ENCODE measurements at places on chromosomes 7 and 10.

GRCh38 chr7:51162724-51163329, 153.8 kb downstream of the COBL start:
- peak; percentile 32 for DNase-seq

DNA sequence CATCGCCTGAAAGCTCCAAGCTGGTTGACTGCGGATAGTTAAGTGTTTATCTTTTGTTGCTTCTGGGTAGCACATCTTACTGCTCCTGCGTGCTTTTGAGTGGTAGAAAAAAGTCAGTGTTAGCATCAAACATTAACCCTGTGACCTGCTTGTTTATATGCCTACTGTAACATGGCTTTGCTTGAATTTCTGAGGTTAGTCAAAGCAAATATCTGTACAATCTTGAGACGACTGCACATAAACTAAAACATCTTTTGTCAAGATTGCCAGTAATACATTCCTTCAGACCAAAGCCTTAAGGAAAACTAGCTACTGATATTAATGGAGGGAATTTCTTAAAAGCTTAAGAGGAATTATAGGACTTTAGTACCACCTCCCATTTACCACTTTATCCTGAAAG, 163.7 kb downstream of the BAMBI start:
- no peak for DNase-seq

GRCh38 chr10:121405096-121405495, 193.1 kb downstream of the FGFR2 start:
- DNase-seq: no peak

GRCh38 chr10:88598055-88598454, 11.5 kb downstream of the LIPJ start:
- DNase-seq: no peak

GRCh38 chr7:29484280-29484679, 79.4 kb upstream of the PRR15 start:
- no peak for DNase-seq

- DNase-seq: no peak
These were observed 3.3 kb downstream of the GOLGA7B start for GRCh38 chr10:97852840-97853405.

DNA sequence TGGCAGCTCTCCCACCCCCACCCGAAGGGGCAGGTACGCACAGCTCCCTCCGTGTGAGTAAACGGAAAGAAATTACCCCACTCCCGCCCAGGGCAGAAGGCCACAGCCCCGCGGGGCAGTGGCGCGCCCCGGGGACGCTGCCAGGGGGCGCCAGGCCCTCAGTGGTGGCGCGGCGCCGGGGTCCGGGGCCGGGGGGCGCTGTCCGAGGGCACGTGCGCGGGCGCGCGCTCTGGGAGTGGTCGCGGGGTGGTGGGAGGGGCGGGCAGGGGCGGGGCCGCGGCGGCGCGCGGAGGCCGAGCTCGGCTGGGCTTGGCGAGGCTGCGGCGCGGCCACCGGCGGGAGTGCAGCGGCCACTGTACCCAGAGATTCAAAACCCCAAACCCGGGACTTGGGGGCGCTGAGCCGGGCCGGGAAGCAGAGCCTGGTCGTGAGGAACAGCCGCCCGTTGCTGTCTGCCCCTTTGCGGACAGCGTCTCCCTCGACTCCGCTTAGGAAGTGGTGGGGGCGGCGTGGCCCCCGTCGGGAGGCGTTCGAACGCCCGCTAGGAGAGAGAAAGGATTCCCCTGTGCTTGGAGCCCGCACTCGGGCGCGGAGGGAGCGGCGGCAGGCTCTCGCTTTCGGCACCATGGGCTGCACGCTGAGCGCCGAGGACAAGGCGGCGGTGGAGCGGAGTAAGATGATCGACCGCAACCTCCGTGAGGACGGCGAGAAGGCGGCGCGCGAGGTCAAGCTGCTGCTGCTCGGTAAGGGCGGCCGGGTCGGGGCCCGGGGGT, at the start of gene GNAI1:
Gene GNAI1 (plus strand): TSS at position 296 of the 773 bp plus-strand sequence. CDS start 330 bp downstream, at position 626.
- peak; percentile 21 for DNase-seq

GRCh38 chr7:86013662-86014061, 630.0 kb upstream of the GRM3 start:
- DNase-seq: no peak

GRCh38 chr10:63758080-63758479, 236.9 kb downstream of the REEP3 start:
- no peak for DNase-seq

DNA sequence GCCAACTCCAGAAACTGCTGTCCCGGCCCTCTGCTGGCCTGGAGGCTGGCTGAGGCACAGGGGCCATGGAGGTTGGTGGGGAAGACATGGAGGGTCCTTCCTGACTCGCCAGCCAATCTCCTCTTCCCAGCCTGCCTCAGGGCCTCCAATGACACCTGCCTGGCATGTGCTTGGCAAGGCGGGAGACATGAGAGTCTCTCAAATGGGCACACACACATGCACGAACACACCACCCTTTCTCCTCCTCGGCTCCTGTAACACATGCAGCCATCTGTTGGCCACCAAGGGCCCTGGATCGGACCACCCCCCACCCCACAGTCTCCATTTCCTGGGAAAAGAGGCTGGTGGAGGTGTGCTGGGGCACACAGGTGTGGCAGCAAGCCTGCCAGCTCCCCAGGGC, 56.4 kb downstream of the YKT6 start:
- DNase-seq: no peak

DNA sequence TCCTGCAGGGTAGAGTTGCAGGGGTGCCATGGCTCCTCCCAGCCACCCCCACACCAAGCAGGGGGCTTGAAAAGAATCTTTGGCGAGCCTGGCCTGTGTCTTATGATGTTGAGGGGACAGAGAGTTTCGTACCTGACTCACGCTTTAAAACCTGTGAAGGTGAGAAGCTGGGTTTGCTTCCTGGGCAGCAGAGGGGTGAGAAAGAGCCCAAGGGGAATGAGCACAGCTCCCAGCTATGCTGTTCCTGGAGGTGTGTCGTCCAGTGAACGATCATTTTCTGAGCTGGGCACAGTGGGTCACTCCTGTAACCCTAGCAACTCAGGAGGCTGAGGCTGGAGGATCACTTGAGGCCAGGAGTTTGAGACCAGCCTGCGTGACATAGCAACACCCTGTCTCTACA, 13.5 kb upstream of the ADRB1 start:
- DNase-seq: no peak

DNA sequence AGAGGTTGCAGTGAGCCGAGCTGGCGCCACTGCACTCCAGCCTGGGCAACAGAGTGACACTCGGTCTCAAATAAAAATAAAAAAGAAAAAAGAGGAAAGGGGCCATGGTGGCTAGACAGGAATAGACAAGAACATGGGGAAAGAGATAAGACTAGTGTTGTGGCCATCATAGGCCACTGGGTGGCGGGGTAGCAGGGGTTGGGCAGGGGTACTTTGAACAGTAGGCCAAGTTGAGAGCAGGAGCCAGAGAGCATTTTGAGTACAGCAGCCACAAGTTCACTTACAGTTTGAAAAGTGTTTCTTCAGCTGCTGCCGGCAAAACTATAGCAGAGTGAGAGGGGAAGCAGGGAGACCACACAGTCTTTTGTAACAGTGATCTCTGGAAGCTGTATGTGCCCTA, 656.0 kb downstream of the CNTNAP2 start:
- DNase-seq: no peak

- no peak for DNase-seq
These were observed 119.9 kb downstream of the PLXNA4 start for GRCh38 chr7:132456418-132456817.

DNA sequence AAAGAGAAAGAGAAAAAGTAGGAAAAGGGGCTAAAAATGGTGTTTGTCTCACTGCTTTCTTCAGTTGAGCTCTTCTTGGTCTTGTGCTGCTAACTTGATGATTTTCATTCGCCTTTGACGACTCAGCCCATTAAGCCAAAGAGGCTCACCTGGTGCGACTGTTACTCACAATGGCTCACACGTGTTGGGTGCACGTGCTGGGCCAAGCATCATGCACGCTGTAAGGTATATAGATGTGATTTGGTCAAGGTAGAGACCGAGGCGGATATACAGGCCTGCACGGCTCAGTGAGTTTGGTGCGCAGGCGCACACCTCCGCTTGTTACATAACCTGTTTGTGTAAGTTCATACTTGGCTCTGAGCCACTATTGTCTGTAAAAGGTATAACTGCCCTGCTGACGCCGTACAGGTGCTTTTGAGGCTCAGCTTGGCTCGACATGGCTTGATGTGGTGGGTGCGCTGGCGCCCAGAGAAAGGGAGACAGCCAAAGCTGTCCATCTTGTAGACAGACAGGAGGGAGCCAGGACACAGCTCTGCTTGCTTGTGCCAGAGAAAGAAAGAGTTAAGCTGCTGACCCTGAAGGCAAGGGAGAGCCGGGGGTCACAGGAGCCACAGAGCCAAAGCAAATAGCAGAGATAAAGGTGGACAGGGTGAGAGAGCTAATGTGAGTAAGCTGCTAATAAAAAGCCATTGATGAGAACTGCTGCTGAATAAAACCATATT, 33.6 kb downstream of the ANKRD16 start:
- no peak for DNase-seq

DNA sequence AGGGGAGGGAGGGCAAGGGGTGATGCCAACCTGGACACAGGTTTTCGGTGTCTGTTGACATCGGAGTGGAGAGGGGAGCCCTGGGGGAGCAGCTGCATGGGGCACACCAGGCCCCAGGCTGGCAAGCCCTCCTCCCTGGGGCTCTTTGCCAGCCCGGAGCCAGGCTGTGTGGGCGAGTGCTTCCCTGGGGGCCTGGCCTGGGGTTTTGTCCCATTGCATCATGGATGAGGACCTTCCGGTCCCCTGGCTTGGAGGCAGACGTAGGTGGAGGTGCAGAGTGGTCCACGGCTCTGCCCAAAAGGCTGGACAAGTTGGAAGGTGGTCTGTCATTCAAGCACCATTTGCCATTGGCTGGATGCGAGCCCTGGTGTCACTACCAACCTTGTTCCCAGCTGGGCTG, 34.8 kb downstream of the ZMIZ1 start:
- DNase-seq: no peak

- DNase-seq: no peak
These were observed 18.7 kb downstream of the KIFBP start for GRCh38 chr10:69007260-69007659.

- DNase-seq: no peak
These were observed 338.5 kb downstream of the MDFIC start for GRCh38 chr7:115260381-115260780.

DNA sequence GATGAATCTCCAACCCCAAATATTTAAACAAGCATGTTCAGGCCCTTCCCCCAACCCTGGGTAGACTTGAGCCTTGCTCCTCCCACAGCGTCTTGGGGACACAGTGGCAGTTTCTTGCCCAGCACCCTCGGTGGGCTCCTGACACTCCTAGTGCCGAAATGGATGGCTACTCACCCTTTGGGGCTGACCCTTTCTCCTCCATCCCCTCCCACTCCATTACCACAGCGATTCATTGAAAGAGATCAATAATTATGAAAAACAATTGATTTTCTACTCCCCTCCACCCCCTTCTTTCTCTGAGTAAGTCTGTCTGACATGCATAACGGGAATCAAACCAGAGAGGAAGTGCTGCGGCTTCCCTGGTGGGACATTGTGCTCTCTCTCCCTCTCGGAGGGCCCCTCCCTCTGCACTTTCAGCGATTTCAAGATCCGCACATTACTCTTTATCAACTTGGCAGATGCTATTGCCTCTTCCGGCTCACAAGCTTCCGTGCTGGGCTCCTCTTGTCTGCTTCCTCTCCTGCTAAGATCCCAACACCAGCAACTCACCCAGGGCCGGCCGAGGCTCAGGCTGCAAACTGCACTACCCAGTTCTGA, 79.0 kb upstream of the PLXNA4 start:
- peak; percentile 10 for DNase-seq

DNA sequence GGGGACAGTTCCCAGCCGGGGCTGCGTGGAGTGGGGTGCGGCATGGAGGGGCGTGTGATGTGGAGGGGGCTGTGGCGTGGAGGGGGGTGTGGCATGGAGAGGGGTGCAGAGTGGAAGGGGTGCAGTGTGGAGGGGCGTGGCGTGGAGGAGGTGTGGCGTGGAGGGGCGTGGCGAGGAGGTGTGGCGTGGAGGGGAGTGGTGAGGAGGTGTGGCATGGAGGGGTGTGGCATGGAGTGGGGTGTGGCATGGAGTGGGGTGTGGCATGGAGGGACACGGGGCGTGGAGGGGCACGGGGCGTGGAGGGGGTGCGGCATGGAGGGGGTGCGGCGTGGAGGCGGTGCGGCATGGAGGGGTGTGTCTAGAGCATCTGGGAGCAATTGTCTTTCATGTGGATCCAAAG, 33.6 kb downstream of the NKX6-2 start:
- no peak for DNase-seq

GRCh38 chr10:31072451-31072850, 40.8 kb upstream of the ZNF438 start:
- DNase-seq: no peak

- peak; percentile 50 for DNase-seq
These were observed 13.8 kb upstream of the PITRM1 start for GRCh38 chr10:3186368-3186767.

DNA sequence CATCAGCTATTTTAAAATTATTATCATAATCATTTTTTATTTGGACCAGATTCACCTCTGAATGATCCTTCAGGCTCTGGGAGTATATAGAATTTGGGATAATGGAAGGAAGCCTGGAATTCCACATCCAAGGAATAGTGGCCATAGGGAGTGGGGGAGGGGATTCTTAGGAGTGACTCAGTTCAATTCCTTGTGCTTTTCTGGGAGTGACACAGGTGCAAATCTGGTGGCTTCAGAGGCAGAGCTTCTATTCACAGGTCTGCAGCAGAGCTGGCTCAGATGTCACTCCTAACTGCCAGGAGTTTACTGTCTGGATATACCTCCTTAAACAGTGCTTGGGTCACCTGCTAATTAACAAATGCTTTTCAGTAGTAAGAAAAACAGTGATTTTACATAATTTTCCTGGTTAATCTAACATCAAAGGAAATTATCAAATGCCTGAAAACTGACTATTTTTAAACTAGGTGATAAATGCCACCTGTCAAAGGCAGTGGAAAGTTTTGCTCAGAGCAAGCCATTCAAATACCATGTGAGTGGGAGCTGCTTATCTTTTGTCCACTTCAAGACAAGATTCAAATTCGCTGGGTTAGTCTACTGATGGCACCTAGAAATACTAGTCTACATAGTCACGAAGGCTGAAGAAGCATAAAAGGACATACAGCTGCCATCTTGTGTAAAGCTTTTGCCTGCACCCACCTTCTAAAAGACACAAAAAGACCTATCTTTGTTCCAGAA, 106.7 kb upstream of the LAMB4 start:
- no peak for DNase-seq

GRCh38 chr7:126659124-126659523, 593.6 kb downstream of the GRM8 start:
- DNase-seq: no peak

GRCh38 chr7:24715661-24716479, 41.4 kb downstream of the GSDME start:
- DNase-seq: no peak

DNA sequence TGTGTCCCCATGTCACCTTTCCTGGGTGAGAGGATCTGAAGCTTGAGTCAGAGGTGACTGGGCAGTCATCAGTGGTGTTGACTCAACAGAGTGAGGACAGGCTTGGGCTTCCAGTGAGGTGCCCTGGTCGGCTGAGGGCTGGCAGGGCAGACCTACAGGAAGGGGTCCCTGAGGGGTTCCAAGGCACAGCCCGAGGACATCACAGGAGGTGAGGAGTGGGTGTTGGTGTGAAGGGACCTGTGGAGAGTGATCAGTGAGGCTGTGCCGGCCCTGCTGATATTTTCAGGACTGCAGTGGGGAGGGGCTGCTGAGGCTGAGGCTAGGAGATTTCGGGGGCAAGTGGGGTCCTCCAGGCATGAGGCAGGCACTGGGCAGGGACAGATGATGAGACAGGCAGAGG, 545.5 kb downstream of the TCERG1L start:
- no peak for DNase-seq

GRCh38 chr10:84191106-84191505, 3.2 kb upstream of the CDHR1 start:
- no peak for DNase-seq
